Metanephros (tissue), 2 donors: ENCODE measurements at places on chromosomes 3 and 15. TPM values are rescaled to one million over a fixed set of nuclear protein-coding genes. Genes with fewer than 3 reads are reported as not detected.

PRKAR2A gene
- 24.2 TPM for total RNA-seq

HGD gene
- 38.9 TPM for total RNA-seq

RETNLB gene
- not detected for total RNA-seq

RPP25 gene
- total RNA-seq = 3.0 TPM

CHST2 gene
- total RNA-seq = 56.3 TPM

IMPG2 gene
- total RNA-seq = 0.70 TPM

DZIP3 gene
- total RNA-seq = 25.9 TPM

STRIT1 gene
- 2.0 TPM for total RNA-seq

SLC28A2 gene
- total RNA-seq = 0.23 TPM

SI gene
- under 0.01 TPM for total RNA-seq

PLS1 gene
- 14.1 TPM for total RNA-seq

GOLGA6L1 gene
- total RNA-seq = not detected

ROBO2 gene
- total RNA-seq = 61.7 TPM

PLSCR4 gene
- 32.8 TPM for total RNA-seq

IL5RA gene
- total RNA-seq = 0.88 TPM

MESD gene
- 30.9 TPM for total RNA-seq

TMEM207 gene
- total RNA-seq = 12.2 TPM

LRTM1 gene
- total RNA-seq = 16.1 TPM

HDC gene
- 1.3 TPM for total RNA-seq

TMEM212 gene
- not detected for total RNA-seq

RHOA gene
- total RNA-seq = 299 TPM

OXSM gene
- total RNA-seq = 13.7 TPM

CELSR3 gene
- 0.70 TPM for total RNA-seq

FOXB1 gene
- total RNA-seq = not detected

NR1I2 gene
- 0.47 TPM for total RNA-seq

GABRR3 gene
- not detected for total RNA-seq

CRYGS gene
- 2.9 TPM for total RNA-seq

MYEF2 gene
- 33.2 TPM for total RNA-seq

PLIN1 gene
- total RNA-seq = 11.3 TPM

IQCF6 gene
- not detected for total RNA-seq

LRRIQ4 gene
- 0.35 TPM for total RNA-seq

KNG1 gene
- 116 TPM for total RNA-seq

FSIP1 gene
- 1.2 TPM for total RNA-seq

CAMKV gene
- 0.18 TPM for total RNA-seq

DISP2 gene
- total RNA-seq = 1.4 TPM

PAK6 gene
- total RNA-seq = 9.8 TPM

NEIL1 gene
- total RNA-seq = 25.0 TPM

IQCB1 gene
- 29.4 TPM for total RNA-seq

CPEB1 gene
- 3.1 TPM for total RNA-seq

SPINK8 gene
- not detected for total RNA-seq

RAB6B gene
- 5.3 TPM for total RNA-seq

EIF4A2 gene
- total RNA-seq = 609 TPM

FANCD2OS gene
- total RNA-seq = not detected

ECE2 gene
- total RNA-seq = not detected

PPM1L gene
- 17.7 TPM for total RNA-seq

FEZF2 gene
- total RNA-seq = not detected

ASB14 gene
- total RNA-seq = 0.12 TPM

NPAP1 gene
- 0.82 TPM for total RNA-seq

XYLB gene
- total RNA-seq = 14.3 TPM

TM4SF18 gene
- total RNA-seq = 37.4 TPM

CLDN18 gene
- 0.29 TPM for total RNA-seq

LYZL4 gene
- total RNA-seq = not detected

GHSR gene
- not detected for total RNA-seq

PCNP gene
- 87.5 TPM for total RNA-seq
